ENCODE measurements at places on chromosomes 1 and 21. TPM values are rescaled to one million over a fixed set of nuclear protein-coding genes. Genes with fewer than 3 reads are reported as not detected.

The DPT gene
- total RNA-seq: not detected

The ATP1A1 gene
- total RNA-seq: 194 TPM

The STIL gene
- 1.7 TPM for total RNA-seq

The NKAIN1 gene
- total RNA-seq: 0.24 TPM

The S100B gene
- not detected for total RNA-seq

The ZSWIM5 gene
- total RNA-seq: not detected

The CTBS gene
- total RNA-seq: 12.1 TPM

All from tracheal epithelial cell (primary cell).